ENCODE measurements at places on chromosomes 1 and 21.

DNA sequence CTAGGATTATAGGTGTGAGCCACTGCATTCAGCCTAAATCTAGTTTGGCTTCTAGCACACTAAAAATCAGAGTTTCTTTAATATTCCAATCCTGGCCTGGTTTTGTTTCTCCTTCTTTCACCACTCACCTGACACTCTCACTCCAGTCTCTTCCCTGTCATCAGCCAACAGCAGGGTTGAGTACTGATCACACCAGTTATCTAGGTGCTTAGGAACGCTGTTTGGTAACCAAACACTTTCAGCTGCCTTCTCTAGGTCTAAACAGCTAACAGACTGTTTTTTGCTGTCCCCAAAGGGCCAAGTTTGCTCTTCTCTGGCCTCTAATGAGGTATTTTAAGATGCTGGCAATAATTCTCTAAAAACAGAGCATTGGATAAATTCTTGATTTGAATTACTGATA is 17.7 kb upstream of the FRRS1 start:
- no peak for DNase-seq

DNA sequence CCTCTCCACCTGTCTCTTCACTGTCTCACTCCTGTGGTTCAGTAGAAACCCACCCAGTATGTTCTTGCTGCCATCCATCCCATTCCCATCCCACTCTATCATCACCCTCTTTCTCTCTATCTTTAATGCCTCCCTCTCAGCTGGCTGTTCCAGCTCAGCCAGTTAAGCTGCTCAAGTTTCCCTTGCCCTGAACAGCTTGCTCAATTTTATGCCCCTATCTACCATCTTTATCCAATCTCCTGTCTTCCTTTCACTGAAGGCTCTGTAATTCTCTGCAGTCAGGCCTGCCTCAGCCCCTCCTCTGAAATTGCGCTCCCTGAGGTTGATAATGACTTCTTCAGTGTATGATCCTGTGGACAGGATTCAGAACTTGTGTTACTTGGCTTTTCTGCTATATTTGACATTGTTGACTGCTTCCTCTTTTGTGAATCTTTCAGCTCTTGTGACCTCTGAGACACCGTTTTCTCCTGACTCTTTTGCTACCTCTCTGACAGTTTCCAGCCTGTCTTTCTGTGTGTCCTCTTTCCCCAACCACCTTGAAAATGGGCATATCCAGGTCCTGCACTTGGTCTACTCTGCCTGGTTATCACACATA is 13.9 kb upstream of the BCAR3 start:
- DNase-seq = no peak

DNA sequence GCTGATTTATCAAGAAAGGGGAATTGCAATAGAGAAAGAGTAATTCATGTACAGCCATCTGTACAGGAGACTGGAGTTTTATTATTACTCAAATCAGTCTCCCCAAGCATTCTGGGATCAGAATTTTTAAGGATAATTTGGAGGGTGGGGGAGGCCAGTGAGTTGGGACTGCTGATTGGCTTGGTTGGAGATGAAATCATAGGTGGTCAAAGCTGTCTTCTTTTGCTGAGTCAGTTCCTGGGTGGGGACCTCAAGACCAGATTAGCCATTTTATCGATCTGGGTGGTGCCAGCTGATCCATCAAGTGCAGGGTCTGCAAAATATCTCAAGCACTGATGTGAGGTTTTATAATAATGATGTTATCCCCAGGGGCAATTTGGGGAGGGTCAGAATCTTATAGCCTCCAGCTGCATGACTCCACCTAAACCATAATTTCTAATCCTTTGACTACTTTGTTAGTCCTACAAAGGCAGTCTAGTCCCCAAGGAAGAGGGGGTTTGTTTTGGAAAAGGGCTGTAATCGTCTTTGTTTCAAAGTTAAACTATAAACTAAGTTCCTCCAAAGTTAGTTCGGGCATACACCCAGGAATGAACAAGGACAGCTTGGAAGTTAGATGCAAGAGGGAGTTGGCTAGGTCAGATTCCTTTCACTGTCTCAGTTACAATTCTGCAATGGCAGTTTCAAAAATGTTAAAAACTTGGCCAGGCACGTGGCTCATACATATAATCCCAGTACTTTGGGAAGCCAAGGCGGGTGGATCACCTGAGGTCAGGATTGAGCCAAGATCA is 16.9 kb upstream of the RAB3B start:
- DNase-seq = no peak

- DNase-seq = peak; percentile 85
Observed at GRCh38 chr1:43227143-43227764, 42.5 kb upstream of the TMEM125 start.

DNA sequence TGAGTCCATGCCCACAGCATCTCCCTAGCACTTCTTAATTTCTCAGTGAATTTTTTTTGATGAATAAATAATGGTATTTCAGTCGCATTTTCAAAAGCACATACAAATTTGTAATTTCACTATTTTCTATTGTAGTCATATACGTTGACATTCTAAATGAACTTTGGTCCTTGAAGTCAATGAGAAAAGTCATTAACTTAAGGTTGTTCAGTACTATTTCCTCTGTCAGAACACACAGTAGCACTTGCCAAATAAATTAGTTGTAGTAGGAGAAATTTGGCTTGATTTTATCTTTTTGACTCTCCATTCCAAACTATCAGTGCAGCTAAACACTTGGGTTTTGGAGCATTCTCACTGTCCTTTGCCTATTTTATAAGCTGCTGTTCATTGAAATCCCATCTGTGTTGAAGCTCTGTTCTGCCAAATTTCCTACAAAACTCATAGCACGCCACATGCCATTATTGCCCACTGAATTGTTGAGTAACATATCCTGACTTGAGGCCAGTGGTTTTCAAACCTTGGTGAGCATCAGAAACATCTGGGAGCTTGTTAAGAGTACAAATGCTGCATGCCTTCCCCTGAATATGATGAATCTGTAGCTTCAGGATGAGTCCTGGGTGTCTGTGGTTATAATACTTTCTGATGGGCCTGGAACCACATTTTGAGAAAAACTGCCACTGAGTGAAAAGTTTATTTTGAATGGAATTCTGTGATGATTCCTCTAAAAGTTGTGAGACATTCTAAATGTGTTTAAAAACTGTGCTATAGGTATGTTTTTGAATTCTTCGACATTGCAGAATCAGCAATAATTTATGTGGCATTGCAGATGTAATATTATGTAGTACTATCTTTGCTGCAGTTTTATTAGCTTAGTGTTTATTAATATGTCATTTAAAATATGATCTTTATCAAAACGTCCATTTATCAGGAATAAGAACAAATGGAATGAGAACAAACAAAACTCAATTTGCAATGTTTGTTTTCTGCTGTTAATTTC is 78.9 kb downstream of the DNM3 start:
- no peak for DNase-seq

- peak; percentile 41 for DNase-seq
Observed at GRCh38 chr1:11335417-11336056, 62.5 kb downstream of the UBIAD1 start.

DNA sequence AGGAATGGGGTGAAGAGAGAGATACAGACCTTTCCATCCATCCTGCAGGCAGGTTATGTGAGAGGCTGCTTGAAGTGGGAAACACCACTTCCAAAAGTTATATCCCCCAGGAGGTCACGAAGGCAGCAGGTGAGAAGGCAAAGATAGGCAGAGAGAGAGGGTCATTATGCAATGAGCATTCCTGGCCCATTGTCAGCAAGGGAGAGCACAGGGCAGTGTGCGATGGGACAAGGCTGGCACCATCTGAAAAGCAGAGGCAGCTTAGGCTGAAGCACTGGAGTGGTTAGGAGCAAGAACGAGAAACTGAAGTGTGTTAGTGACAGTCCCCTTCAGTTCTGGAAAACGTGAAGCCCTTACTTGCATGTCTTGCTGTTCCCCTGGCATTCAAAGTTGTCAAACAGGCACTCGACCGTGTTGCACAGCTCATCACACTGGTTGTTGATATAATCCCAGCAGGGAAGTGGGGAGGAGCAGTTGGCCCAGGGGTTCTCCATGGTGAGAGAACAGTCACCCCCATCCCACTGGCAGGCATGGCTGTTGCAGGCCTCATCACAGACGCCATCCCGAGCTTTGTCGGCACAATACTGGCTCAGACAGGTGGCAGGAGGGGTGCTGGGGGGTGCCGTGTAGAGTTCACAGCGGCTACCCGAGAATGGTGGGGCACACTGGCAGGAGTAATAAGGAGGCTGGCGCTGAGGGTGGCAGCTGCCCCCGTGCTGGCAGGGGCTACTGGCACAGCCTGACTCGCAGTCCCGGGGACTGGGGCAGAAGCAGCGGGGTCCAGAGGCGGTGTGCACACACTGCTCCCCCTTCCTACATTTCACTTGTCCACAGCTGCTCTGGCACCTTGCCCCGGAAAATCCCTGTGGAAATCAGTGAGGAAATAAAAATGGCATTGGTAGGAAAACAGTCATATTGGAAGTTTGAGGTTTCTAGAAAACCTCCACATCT is 28.9 kb upstream of the ADAM30 start:
- DNase-seq = no peak

DNA sequence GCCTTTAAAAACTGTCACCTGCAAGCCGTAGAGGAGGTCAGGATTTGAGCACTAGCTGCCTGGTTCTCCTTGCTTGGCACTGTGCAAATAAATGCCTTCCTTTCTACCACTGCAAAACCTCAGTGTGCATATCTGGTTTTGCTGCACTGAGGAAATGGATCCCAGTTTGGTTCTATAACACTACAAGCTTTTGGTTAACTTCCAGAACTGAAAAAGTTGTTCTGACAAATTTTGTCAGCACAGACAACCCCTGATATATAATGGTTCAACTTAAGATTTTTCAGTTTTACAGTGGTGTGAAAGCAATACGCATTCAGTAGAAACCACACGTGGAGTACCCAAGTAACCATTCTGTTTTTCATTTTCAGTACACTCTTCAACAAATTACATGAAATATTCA is 29.8 kb upstream of the GALNT2 start:
- DNase-seq = no peak

GRCh38 chr1:178101266-178101630 is 7.3 kb downstream of the RASAL2 start:
- no peak for DNase-seq

DNA sequence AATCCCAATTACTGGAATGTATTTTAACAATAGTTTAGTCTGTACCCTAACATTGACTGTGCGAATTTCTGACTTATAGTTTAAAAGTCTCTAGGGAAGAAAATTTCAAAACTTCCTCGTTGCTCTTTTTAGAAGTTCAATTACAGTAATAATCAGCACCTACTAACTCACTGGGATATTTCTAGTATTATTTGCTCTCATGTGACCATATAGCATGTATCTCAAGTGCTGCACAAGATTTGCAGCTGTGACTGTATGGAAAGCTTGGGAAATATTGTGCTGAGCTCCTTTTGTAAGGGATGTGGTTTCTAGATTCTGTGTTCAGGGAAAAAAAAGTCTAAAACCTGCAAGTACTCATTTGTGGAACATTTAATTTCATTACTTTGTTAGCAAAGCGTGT is 153.1 kb downstream of the ST6GALNAC3 start:
- DNase-seq = no peak

GRCh38 chr1:29590583-29591565 is 354.6 kb downstream of the PTPRU start:
- DNase-seq = no peak

- DNase-seq = no peak
Observed at GRCh38 chr21:42272984-42273600, 42.1 kb downstream of the TFF3 start.

DNA sequence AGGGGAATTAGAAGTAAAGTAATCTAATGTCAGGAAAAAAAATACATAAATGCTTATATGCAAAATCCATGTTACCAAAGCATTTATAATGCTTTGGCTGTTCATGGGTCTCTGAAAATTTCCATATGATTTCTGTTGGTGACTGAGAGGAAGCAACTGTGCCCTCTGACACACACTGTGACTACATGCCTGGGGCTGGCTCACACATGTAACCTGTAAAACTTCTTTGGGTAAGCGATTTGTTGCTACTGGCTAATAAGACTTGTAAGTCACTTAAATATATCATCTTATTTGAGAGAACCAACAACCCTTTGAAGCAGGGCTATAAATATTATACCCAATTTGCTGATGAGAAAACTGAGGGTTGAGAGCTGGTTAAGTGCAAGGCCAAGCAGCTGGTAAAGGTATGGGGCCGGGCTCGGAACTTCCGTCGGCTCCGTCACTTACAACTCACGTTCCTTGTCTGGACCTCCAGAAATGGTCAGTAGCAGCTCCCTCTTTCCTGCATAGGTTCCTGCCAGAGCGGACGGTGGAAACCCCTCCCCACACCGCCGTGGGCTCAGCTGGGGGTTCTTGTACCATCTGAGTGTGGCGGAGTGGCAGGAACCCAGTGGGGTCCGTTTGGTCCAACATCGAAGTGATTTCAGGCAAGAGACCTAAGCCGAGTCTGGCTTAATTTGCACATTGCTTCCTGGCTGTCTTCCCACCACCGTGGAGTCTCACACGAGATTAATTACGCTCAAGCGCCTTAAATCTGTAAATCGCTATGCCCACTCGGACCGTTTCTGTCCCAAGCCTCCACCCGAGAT is 714 bp downstream of the DFFA start:
- DNase-seq = no peak

DNA sequence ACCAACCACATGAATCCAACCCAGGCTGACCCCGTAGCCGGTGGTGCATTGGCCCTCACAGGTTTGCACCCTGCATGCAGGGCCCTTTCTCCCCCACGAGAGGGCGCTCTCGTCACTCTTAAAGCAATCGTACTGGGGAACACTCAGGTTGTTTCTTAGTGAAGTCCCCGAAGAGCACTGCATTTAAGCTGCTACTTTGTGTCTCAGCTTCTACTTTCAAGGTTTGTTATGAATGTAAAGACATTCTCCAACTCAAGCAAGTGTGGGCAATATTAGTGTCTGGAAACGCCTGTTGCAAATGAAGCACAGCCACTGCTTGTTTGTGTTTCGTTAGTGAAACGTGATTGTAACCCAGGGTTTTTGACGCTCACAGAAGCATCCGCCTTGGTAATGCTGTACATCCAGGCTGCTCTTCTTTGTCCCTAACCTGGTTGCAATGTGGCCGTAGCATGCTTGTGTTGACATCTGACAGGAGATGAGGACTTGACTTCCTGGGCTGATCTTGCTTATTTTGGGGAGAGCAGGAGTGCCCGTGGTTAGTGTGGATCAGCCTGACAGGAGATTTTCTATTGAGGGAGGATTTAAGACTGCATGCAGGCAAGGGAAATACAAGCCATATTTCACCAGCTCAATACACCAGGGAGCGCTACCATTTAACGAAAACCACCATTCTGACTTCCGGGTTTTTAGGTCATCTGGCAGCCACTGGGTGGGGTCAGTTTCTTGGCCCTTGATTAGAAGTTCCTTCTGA is 79.8 kb downstream of the ST6GALNAC3 start:
- peak; percentile 81 for DNase-seq
